ENCODE measurements at places on chromosomes 6 and 20.

DNA sequence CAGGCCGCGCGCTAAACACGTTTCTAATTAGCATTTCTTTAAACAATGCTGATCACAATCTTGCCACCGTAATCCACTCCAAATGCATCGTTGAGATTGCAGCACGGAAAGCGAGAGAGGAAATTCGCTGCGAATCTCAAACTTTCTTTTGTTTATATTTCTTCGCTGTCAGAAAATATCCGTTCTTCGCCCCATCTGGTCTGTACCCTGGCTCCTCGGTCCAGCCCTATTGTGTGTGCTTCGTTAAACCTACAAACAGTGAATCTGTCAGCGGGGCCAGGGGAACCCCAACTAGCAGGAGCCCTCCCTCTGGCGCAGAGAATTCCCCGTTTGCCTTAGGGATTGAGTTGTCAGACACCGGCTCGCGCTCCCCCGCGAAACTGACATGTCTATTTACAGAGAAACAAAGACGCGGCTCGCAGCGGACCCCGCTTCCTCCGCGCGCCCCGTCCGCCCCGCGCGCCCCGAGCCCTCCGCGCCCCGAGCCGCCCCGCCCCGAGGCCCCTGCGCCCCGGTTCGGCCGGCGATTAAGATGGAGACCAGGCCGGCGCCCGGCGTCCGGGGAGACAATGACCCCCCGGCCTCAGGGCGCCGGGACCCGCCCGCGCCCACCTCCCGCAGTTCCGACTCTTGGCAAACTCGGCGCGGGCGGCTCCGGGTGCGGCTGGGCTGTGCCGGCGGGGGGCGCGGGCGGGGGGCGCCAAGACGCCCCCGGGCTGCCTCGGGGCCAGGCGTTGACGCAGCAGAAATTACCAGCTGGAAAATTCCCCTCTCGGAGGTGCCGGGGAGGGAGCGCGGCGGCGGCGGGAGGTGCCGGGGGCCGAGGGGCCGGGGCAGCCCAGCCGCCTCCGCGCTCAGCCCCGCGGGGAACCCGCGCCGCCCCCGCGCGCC is 874 bp downstream of the ZBTB46 start:
- DNase-seq, result peak; percentile 61

GRCh38 chr20:11852811-11853210 is 64.9 kb upstream of the BTBD3 start:
- DNase-seq, result peak; percentile 48

DNA sequence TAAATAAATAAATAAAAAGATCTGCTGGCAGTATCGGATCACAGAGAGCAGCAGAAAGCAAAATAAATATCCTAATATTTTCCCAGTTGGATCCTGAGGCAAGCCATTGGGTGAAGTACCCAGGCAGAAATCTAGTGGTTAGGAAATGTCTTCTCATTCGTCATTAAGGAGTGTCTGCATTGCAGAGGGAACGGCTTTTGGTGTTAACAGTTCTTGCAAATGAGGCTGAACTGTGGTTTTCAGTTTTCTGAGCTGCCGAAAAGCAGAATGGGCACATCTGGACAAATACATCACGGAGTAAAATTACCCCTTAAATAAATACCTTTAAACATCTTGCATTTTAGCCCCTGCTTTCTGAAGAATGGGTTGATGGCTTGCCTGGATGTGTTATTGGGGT is 82.3 kb upstream of the MPC1 start:
- DNase-seq, result no peak

DNA sequence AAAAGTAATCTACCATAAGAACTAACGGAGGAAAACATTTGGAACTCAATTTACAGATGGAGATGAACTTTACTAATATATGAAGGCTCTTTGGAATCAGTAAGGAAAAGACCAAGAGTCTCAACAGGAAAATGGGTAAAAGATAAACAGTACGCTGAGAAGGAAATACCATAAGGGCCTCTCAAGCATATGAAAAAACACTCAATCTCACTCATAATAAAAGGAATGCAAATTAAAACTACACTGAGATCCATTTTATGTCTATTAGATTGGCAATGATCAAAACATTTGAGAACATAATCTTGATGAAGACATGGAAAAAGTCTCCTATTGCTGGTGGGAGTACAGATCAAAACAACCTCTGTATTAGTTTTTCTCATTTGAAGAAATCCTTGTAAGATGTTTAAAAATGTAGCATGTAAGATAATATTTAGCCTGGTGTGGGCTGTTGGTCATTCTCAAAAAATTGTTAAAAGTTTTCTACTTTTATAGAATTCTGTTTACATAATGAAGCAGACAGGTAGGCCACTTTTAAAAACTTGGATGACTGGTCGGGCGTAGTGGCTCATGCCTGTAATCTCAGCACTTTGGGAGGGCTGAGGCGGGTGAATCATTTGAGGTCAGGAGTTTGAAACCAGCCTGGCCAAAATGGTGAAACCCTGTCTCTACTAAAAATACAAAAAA is 14.5 kb downstream of the REV3L start:
- DNase-seq, result no peak

- peak; percentile 27 for DNase-seq
Measured at GRCh38 chr6:156699017-156699421, 78.2 kb upstream of the ARID1B start.

DNA sequence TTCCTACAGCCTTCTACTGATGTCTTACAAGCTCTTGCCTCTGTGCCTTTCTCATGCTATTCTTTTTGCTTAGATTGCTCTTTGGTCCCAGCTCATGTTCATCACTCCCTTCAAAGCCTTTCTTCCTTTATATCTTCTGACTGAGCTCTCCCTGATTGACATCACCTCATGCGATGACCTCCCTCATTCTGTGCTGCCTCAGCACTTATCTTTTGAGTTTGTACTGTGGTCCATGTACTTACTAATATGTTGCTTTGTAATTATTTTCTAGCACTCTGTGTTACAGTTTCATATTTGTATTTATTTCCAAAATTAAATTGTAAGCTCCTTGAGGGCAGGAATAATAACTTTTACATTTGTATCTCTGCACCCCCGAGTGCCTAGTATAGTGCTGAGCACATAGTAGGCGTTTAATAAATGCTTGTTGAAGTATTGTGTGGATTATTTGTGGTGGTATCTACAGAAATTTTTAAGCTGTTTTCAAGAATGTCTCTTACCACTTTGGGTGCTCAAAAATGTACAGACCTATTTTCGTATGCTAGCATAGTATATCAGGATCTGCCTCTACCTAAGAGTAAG is 17.4 kb downstream of the ZKSCAN8 start:
- DNase-seq, result no peak

- DNase-seq, result peak; percentile 72
Measured at GRCh38 chr6:169724494-169725124, at the start of gene PHF10. Gene PHF10, minus strand, starts transcription at chr6:169724500. Its CDS starts 569 bp downstream, at chr6:169723931.

- peak; percentile 49 for DNase-seq
Measured at GRCh38 chr6:81562169-81562568, 190.3 kb downstream of the TENT5A start.

DNA sequence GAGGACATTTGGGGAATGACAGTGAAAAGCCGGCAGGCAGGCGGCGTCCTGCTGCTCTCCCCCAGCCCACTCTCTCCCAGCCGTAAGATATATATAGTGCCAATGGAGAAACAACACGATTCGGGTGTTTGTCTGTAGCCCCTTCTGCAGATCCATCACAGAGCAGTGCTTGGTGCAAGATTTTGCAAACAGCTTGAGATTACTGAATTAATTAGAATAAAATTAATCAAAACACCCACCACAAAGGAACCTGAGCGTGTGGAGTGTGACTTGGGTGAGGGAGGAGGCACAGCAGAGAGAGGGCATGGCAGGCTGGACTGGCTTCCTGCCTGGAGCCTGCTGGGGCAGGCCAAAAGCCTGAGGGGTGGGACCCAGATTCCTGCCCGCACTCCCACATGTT is 28.8 kb upstream of the CCDC167 start:
- DNase-seq, result no peak

GRCh38 chr6:13355999-13356785 is 27.9 kb upstream of the TBC1D7 start:
- DNase-seq, result no peak

DNA sequence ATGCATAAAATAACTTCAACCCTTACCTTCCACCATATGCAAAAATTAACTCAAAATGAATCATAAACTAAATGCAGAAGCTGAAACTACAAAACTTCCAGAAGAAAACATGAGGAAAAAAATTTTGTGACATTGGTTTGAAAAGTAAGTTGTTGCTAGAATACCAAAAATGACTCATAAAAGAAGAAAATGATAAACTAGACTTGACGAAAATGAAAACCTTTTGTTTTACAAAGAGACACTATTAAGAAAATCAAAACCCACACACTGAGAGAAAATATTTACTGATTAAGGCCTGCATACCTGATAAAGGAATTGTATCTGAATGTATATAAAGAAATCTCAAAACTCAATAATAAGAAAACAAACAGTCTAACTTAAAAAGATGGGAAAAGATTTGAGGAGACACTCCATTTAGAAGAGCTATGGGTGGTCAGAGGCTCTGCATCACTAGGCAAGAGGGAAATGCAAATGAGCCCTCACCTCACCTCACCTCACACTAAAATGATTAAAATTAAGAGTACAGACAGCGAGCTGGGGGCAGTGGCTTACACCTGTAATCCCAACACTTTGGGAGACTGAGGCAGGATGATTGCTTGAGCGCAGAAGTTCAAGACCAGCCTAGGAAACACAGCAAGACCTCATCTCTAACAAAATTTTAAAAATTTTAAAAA is 97.6 kb upstream of the CST7 start:
- no peak for DNase-seq

DNA sequence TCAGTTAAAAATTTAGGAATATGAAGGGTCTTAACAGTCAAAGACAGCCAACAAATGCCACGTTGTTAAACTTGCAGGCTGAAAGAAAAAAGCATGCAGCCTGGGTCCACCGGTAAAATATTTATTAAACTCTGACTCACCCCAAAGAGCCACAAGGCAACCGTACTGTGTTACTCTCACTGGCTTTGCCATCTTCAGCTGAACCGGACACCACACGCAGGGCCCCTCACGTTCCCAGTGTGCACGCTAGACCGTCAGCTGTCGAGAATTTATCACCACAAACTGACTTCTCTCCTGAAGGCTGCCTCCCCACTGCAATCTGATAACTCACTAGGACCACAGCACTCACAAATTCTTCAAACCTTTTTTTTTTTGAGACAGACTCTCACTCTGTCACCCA is 30.7 kb downstream of the HUS1B start:
- peak; percentile 52 for DNase-seq

Measured in AG08396 (cell line).